Thoracic aorta (tissue), 2 donors: ENCODE measurements at places on chromosomes 12 and 14. TPM values are rescaled to one million over a fixed set of nuclear protein-coding genes. Genes with fewer than 3 reads are reported as not detected.

DNA sequence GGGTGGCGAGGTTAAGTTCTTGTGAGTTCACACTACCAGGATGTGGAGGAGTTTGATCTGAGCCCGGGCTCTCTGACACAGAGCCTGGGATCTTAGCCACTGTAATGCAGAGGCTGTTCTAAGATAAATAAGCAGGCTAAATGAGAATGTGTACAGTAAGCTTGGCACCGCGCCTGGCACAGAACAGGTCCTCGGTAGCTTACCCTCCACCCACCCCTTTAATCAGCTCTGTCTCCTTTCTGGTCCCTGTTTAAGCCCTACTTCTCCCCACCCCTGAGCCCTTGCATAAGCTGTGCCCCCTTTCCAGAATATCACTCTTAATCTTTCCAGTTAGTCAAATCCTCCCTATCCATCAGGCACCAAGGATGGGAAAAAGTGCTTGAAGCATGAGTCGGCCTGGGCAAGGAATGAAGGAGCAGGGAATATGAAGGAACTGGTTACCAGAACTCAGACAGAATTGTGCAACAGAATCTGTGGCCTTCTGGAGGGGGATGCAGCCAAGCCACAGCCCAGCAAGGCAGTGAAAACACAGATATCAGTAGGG is 32.8 kb upstream of the CMKLR1 start:
- peak; percentile 28 for DNase-seq

DNA sequence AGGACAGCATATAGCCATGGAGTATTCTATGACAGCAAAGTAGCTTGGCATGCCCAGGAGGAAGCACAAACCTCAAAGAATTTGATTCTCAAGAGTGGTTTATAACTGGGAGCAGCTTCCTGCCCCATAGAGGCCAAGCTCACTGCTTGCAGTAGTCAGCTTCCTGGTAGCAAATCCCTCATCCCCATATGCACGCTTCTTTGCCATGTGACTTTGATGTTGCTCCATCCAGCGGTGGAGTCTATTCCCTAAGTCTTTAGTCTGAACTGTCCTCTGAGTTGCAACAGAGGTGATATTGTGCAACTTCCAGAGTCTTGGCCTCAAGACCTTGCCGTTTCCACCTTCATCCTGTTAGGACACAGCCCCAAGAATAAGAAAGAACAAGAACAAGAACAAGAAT is 996.8 kb upstream of the TMEM132C start:
- DNase-seq, result no peak

The CEP83 gene
- total RNA-seq, result 35.6 TPM

DNA sequence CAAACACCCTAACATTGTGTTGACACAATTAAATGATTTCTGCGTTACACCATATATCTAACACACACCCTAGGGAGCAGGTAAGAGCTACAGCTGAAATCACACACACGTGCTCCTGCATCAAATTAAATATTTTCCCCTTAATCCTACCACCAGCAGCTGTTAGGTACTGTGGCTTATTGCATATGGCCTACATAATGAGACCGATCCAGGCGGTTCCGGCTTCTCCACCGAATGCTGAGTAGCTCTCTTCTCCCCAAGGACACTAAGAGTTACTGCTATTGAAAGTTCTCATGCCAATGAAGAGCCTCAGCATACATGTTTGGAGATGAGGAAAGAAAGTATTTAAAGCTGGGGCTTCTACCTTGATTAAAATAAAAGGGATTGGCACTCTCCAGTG is 472.2 kb upstream of the STXBP6 start:
- no peak for DNase-seq

GRCh38 chr12:131896080-131896810 is 1.8 kb downstream of the ULK1 start:
- DNase-seq, result peak; percentile 70
